ENCODE measurements at places on chromosomes 3 and 15.

- DNase-seq, result no peak
Measured at GRCh38 chr3:174767853-174768382, 91.2 kb upstream of the NAALADL2 start.

GRCh38 chr3:81910244-81910852 lies 148.9 kb upstream of the GBE1 start:
- peak; percentile 28 for DNase-seq

- no peak for DNase-seq
Measured at GRCh38 chr3:150291515-150291914, 116.6 kb upstream of the TSC22D2 start.

GRCh38 chr3:31577232-31577631 lies 44.5 kb downstream of the STT3B start:
- no peak for DNase-seq

- no peak for DNase-seq
Measured at GRCh38 chr3:150194513-150194912, 213.6 kb upstream of the TSC22D2 start.

DNA sequence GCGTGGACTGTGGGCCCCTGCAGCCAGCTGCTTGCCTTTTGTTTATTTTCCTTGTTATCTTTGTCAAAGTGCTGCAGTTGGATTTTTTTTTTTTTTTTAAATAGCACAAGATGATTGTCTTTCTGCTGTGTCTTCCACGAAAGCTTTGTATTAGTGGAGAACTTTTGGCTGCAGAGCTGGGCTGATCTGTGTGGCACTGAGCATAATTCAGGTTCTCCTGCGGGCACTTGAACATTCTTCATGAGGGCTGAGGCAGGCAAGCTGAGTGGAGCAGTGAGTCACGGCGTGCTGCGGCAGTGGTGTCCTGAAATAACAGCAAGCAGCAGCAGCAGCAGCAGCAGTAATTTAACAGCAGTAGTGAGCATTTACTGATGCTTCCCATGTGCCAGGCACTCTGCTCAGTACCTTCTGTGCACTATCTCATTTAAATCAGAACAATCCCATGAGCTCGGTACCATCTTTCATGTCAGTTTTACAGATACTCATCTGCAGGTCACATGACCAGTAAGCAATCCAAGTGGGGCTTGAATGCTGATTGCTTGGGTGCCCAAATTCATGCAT lies 45.8 kb downstream of the MITF start:
- no peak for DNase-seq

- no peak for DNase-seq
Measured at GRCh38 chr3:87756616-87757015, 302.2 kb downstream of the CGGBP1 start.

DNA sequence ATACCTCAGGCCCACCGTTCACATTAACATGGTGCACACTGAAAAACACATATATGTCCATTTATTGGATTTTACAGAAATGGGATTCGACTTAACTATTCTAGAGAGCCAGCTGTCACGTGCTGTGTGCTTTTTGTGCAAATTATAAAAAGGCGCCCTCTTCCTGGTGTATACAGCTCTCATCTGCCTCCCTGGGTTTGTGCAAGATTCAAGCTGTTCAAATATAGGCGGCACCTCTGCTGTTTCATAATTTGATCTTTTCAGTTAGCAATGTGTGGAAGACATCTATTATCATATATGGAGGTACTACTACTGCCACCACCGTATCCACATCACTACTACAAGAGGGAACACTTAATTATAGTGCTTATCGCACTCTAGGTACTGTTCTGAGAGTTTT lies 187.6 kb downstream of the EBLN2 start:
- DNase-seq, result no peak

DNA sequence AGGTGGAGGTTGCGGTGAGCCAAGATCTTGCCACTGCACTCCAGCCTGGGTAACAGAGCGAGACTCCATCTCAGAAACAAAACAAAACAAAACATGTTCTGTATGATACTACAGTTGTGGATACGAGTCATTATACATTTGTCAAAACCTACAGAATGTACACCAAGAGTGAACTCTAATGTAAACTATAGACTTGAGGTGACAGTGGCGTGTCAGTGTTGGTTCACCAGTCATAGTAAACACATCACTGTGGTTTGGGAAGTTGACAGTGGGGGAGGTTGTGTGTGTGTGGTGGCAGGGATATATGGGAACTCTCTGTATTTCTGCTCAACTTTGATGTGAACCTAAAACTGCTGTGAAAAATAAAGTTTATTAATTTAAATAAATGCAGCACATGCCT lies 33.0 kb upstream of the GNB5 start:
- DNase-seq, result no peak

DNA sequence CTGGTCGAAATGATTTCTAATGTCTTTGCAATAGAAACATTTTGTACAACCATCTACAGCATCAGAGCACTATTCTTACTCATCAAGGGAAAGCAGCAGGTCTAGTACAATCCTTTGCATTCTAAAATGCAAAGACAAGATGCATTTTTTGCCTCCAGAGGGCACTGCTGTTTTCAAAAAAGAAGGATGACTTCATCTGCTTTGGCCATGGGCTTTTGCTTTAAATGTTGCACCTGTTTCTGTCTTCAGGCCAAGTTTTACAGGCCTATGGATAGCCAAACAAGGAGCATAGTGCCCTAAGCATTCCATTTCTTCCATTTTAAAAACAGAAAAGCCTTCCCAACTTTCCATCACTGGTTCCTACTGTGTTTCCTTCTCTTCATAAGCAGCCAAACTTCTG lies 3.4 kb downstream of the PARP9 start:
- peak; percentile 63 for DNase-seq

GRCh38 chr3:11452885-11453847 lies 181.0 kb downstream of the ATG7 start:
- DNase-seq, result no peak

DNA sequence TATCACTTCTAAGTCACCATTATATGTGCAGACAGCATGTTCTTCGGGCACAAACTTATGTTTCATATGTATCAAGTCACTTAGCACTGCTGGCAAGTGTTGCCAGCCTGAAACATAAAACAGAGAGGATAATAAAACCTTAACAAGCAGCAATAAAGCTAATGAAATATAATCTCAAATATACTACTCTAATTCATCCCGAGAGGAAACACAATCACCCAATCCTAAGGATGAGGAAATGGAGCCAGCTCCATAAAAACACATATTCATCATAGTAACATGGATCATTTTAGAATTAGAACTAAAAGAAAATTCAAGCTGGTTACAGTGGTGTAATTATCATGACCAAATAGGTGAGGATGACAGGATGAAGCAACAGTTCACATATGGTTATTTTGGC lies 1072.7 kb downstream of the EPHA3 start:
- DNase-seq, result no peak

DNA sequence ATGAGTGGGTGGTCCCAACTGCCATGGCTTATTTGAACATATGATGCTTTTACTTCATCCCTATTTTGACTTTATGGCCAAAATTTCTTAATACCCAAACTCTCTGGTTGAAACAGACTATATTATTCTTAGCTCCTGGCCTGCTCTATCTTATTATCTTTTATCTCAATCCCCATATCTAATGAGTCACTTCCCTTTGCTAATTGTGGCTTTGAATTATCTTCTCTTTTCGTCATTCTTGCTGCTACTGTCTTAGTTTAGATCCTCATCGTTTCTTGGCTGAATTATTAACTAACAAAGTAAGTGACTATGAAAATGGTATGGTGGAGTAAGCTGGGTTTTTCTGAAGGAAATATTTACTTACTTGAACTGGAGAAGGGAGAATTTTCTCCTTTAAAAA lies 28.2 kb upstream of the DNAJC19 start:
- no peak for DNase-seq

DNA sequence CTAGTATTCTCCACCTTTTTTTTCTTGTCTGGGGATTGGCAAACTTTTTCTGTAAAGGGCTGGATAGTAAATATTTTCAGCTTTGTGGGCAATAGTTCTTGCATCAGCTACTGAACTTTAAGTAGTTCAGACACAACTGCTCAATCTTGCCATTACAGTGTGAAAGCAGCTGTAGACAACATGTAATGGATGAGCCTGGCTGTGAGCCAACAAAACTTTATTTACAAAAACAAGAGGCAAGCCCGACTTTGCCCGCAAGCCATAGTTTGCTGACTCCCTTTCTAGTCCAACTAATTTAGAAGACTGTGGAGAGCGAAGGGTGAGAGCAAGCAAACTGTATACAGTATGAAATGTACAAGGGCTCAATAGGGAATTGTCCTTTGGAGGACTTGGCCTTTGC lies 6.2 kb downstream of the FRMD4B start:
- DNase-seq, result no peak

DNA sequence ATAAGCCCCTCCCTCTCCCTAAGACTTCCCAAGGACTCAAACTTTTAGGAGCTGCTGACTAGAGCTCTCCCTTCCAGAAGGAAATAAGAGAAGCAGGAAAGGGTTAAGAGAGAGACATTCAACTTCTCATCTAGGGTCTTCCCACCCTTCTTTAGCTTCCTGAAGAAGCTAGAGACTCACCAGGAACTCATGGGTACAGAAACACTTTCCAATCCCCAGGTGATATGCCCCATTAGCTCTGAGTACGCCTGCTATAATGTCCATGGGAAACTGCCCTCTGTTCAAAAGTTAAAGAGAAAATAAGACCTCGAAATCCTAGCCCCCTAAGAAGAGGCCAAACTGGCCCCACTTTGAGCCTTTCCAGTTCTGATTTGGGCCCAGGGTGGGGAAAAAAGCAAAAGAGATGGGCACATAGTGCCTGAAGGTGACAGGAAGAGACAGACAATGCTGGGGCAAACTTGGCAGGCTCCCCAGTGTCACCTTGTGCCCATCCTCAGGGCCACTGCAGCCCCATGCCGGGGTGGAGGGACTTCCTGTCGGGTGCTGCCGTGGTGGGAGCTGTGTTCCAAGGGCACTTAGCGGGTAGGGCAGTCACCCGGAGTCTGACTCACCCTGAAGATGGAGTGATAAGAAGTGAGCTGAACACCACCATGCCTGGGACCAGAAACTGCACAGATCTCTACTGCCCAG lies 29.5 kb downstream of the CCDC12 start:
- peak; percentile 67 for DNase-seq

- no peak for DNase-seq
Measured at GRCh38 chr15:97966924-97967620, 6.6 kb downstream of the ARRDC4 start.

DNA sequence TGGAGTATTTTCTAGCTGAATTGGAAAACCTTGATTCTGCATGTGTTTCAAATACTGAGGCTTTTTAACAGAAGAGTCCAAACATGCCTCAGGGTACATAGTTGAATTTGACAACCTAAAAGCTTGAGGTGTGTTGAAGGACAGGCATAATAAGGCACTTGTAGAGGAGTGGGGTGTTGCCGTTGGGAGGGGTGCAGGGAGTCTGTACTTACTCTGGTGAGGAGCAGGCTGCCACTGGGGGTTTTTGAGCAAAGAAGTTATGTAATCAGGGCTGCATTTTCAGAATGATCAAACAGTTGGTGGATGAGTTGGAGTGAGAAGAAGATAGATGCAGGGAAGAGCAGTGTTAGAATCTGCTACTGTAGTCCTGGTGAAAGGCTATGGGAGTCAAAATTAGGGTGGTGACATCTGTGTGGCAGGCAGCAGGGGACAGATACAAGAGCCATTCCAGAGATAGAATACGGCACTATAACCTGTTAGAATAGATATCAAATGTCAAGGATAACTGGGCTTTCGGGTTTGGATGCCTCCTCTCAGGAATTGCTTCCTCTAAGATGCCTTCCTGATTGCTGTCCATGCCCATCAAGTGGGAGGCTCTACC lies 161.6 kb downstream of the GHSR start:
- DNase-seq, result no peak

GRCh38 chr3:108564564-108564963 lies 24.7 kb downstream of the CIP2A start:
- DNase-seq, result no peak

DNA sequence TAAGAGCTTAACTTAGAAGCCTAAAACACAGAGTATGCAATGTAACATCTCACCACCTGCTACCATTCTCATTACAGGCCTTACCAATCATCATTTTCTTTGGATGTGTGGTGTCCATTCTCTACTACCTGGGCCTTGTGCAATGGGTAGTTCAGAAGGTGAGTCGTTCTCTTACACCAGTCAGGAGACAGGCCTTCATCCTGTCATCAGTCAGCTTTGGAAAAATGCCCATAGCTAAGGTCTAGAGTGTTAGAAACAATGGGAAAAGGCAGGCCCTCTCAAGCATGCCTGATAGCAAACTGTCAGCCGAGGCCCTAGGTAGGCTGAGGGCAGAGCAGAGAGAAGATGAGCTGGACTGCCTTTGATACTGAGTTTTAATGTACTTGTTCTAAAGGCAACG lies 13.5 kb downstream of the SLC28A2 start:
- no peak for DNase-seq

DNA sequence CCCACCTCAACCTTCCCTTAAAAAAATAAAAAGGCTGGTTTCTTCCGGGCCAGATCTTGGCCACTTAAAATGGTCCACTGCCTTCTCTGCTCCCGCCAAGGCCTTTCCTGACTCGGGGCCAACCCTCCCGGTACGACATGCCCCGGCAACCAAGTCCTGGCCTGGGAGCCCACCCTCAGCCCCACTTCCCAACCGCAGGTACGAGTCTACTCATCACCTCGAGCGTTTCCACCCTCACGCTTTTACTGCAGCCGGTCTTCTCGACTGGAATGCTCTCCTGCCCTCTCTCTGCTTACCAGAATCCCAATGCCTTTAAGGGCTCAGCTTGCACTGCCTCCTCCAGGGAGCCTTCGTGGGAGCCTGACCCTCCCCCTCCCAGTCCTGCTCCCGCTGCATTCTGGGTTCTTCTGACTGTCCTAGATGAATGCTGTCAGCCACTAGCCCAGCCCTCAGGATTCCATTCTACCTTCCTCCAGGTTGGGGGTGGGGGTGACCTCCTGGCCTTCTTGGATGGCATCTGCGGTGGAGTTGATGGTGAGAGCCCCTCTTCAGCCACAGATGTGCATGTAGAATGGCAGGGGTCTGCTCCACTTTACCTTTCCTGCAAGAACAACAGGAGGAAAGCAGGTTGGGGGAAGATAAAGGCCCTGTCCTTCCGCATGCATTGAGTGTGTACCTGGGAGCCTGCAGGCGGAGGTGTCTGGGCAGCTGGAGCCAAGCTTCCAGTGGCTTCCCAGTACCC lies 1.1 kb upstream of the CSRNP1 start:
- DNase-seq, result no peak

GRCh38 chr3:156792945-156793344 lies 33.2 kb upstream of the LEKR1 start:
- DNase-seq, result peak; percentile 3

DNA sequence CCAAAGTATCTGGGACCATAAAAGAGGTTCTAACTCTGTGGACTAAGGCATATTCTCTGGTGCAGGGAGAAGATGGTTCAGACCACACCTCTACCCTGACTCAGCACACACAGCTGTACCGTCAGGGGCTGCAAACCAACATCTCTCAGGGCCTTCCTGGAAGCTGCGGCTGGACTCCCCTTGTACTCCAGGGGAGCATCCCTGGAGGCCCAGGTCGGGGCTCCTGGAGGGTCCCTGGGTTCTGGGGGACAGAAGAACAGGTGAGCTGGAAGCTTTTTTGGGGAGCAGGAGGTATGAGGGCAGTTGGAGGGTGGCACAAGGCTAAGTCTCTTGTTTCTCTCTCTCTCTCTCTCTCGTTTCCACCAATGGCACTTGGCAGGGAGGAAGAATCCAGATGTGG lies 60.5 kb downstream of the LINGO1 start:
- no peak for DNase-seq

All from naive thymus-derived CD8-positive, alpha-beta T cell (primary cell).